Activated CD8-positive, alpha-beta memory T cell treated with anti-CD3 and anti-CD28 coated beads for 4 hours (primary cell): ENCODE measurements at places on chromosomes 7 and 10.

GRCh38 chr7:24290004-24290641 is 6.1 kb downstream of the NPY start:
- DNase-seq: peak; percentile 14

DNA sequence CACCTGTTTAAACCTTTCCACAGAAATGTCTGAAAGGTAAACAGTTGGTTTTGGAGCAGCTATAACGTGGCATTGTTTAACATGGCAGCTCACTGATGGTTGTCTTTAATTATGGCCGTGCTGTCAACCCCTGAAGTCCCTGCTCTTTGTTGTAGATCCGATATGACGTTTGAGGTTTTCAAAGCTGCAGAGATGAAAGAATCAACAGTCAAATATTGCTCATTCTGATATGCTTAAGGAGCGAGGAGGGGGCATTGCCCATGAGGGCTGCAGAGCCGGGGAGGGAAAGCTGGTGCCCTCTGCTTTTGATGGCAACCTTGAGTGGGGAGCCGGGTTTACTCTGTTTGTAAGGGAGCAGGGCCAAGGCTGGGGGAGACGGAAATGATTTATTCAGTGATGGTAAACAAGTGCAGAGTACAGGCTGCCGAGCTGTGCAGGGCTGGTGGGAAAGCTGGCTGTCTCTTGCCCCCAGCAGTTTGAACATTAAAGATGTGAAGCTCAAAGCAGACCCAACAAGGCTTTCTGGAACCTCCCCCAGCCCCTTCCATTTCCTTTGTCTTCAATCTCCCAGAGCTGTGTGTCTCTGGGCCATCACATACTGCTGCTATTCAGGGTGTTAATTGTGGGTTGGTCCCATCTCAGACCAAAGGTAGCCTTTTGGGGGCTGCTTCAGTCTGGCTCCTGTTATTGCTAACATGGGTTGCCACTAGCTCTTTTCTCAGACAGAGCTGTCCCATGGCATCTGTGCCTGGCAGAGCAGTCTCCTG is 345.5 kb downstream of the LRMDA start:
- no peak for DNase-seq

- DNase-seq: no peak
Measured at GRCh38 chr7:40623863-40624262, 489.1 kb downstream of the SUGCT start.

GRCh38 chr10:96411716-96412320 is 53.0 kb upstream of the OPALIN start:
- DNase-seq: no peak

- DNase-seq: no peak
Measured at GRCh38 chr7:68994841-68995240, 603.4 kb upstream of the AUTS2 start.

GRCh38 chr10:65791979-65792378 is 1133.9 kb upstream of the LRRTM3 start:
- DNase-seq: no peak

- DNase-seq: no peak
Measured at GRCh38 chr7:100822236-100823139, 4.8 kb downstream of the EPHB4 start.

GRCh38 chr7:126026421-126027088 is 1096.9 kb upstream of the POT1 start:
- no peak for DNase-seq

- no peak for DNase-seq
Measured at GRCh38 chr10:79247373-79248137, 99.7 kb upstream of the PPIF start.

DNA sequence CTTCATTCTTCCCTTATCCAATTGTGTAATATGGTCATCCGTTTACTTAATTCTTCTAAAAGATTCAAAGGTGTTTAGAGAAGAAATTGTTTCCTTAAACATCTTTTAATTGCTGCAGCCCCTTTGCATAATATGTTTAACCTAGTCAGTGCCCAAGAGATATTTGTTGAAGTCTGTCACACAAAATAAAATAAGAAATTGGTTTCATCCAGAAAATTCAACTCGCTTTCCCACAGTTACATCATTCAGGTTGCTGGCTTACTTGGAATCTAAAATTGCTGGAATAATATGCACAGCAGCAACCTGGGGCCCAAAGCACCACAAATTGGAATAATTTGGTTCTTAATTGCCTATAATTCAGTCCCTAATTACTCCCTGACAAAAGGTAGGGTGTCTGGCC is 155.1 kb upstream of the ETV1 start:
- DNase-seq: no peak

DNA sequence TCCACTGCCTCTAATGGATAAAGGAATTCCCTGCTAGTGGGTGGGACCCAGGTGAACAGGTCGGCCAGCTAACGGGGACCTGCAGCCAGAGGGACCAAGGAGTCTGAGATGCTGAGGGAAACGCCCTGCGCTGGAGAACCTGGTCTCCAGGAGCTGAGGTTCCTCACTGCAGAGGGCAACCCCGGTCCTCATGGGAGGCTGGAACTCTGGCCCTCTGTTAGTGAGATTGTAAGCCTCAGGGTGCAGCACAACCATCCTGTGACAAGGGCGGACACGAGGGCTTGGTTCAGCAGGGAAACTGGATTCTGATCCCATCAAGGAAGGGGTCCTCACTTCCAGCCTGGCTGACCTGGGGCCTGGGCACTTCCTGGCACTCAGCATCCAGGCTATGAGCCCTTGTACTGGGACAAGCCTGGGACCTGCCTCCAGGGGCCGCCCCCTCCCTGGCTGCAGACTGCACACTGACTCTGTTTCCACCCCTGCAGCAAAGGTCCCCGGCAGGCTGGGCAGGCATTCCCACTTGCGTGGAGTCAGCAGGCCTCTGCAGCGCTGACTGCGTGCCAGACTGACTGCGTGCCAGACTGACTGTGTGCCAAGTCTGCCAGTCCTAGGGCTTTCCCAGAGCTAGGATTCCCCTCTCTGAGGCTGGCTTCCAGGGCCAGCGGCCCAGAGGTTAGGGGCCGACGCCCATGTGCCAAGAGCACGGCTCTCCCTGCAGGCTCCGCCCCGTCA is 143.2 kb downstream of the MAPK8 start:
- no peak for DNase-seq

DNA sequence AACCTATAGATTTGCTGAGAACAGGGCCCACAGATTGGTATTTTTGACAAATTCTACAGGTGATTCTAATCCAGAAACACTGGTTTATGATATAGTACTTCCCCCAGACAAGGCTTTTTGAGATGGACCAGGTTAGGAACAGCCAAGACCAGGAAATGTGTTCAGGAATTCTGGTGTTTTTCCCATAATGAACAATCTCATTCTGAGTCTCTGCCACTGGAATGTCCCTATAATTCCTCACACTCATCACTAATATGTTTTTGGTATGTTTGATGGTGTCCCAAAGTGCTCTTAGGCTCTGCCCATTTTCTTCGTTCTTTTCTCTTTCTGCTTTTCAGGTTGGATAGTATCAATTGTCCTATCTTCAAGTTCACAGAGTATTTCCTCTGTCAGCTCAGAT is 107.2 kb upstream of the IGFBP3 start:
- DNase-seq: no peak

- no peak for DNase-seq
Measured at GRCh38 chr7:34445653-34446052, 212.4 kb upstream of the NPSR1 start.

- DNase-seq: no peak
Measured at GRCh38 chr10:122468307-122468925, 7.1 kb downstream of the HTRA1 start.
